NCI-H1092 treated with DMSO at 0.1 percent for 48 hours (cell line): ENCODE measurements at places on chromosomes 4 and X.

GRCh38 chrX:114841051-114841450, 176.4 kb downstream of the IL13RA2 start:
- no peak for DNase-seq

DNA sequence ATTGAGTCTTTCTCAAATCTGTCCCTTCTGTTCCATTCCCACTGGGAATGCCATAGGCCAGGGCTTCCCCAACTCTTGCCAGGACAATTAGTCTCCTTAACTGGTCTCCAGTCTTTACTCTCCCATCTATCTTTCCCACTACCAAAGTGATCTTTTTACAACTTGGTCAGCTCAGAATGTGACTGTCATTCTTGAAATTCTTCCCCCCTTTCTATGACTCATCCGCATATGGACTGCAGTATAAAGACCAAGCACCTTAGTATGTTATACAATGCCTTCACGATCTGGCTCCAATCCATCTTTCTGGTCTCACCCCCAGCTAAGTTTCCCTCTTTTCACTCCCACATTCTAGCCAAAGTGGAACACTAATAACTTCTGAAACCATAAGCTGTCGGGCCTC, 383.8 kb downstream of the OPHN1 start:
- DNase-seq, result no peak

DNA sequence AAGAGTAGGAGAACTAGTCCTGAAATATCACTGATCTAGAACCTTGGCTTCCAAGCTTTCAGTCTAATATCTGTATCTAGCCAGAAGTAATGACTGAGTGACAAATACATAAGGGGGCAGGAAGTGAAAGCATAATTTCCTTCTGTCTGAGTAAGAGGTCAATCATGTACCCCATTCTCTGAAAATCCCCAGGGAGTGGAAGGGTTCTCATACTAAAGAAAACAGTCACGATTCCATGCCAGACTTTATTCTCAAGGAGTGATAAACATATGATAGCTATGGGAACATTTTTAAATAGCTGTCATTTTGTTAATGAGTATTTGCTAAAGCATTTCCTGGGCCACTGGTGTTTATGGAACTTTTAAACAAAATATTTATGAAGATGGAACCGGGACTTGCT, 308.5 kb downstream of the ARHGAP24 start:
- DNase-seq, result no peak

- DNase-seq, result no peak
Observed at GRCh38 chr4:1505511-1506460, 99.5 kb upstream of the NKX1-1 start.

- DNase-seq, result no peak
Observed at GRCh38 chr4:5683566-5683965, 24.8 kb downstream of the EVC2 start.

- DNase-seq, result no peak
Observed at GRCh38 chrX:21778236-21778635, 20.3 kb upstream of the SMPX start.

GRCh38 chr4:35653451-35653850, 590.9 kb downstream of the ARAP2 start:
- DNase-seq, result no peak

- DNase-seq, result no peak
Observed at GRCh38 chrX:53639257-53639656, 47.3 kb downstream of the HUWE1 start.

DNA sequence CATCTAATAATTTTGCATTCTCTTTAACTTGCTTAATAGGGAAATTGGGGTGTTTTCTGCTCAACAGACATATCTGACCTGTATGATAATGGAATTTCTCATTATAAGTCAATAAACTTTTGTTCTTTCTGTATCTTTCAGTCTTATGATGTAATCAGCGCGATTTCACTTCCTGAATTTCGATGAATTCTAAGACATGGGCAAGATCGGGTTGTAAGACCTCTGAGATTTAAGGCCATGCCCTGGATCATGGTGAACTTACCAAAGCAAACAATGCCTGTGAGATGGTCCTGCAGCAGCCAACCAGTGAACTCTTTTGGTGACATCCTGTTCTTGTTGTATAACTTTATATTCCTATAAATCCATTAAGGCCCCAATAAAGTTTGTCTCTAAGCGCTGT, 88.1 kb downstream of the NBDY start:
- no peak for DNase-seq

DNA sequence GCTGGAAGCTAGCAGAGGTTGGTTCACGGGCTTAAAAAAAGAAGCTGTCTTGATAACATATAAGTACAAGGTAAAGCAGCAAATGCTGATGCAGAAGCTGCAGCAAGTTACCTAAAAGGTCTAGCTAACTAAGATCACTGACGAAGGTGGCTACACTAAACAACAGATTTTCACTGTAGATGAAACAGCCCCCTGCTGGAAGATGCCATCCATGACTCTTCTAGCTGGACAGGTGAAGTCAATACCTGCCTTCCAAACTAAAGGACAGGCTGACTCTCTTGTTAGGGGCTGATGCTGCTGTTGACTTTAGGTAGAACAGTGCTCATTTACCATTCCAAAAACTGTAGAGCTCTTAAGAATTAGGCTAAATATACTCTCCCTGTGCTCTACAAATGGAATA, 99.5 kb downstream of the FBXW7 start:
- no peak for DNase-seq

- DNase-seq, result no peak
Observed at GRCh38 chr4:174600391-174600790, 78.1 kb upstream of the HPGD start.

DNA sequence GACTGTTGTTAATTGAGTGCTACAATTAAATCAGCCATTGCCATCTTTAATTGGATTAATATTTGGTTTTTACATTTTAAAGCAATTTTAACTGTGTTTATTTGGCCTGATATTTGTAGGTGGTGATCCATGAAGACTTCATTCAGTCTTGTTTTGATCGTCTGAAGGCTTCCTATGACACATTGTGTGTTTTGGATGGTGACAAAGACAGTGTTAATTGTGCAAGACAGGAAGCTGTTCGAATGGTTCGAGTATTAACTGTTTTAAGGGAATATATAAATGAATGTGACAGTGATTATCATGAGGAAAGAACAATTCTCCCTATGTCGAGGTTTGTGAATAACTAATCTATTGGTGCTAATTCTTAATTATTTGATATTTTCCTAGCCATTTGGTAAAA, 82.6 kb downstream of the USP9X start:
- no peak for DNase-seq

DNA sequence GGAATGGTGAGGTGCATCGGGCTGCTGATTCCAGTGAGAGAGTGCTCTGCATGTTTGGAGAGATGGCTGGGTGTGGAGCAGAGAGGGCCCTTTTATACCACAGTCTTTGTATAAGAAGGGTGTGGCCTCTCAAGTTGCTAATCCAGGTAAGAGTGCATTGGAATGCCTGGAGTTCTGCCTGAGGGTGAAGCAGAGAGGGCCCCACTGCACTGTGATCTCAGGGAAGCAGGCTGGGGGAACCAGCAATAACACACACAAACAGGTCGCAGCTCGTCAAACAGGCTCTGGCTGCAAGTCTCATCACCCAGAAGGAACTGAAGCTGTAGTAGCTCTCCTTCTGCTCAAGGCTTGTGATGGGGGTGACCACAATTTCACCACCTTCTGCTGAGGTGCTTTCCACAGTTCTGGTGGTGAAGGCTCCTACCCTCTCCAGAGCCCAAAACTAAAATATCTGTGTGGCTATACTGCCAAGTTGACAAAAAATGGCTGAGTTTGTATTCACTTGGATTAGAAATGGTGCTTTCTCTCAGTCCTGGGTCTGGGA, 687.4 kb upstream of the HS3ST1 start:
- no peak for DNase-seq
